Stimulated activated CD4-positive, alpha-beta T cell treated with anti-CD3 and anti-CD28 coated beads, TNF-alpha, amount 100 ng/mL, for 24 hours (primary cell): ENCODE measurements at places on chromosomes 3 and 15.

DNA sequence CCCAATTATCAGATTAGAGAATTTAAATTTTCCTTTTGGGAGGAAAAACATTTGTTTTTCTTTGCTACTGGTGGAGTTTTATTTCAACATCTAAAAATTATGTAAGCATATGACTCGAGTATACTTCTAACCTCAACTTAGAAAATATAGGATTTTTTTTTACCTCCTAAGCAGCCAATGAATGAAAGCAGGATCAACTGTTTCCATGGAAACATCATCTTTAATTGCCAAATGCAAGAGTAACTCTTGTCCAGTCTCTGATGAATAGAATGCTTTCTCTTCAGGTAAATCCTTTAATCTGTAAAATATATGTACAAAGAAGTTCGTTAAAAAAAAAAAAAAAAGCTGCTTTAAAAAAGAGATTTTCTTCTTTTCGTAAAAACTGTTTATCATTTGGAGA lies 93.6 kb downstream of the CNTN3 start:
- no peak for DNase-seq

GRCh38 chr3:69144631-69145245 lies 22.3 kb upstream of the LMOD3 start:
- no peak for DNase-seq

GRCh38 chr3:39423436-39423970 lies 17.0 kb downstream of the RPSA start:
- DNase-seq, result no peak

DNA sequence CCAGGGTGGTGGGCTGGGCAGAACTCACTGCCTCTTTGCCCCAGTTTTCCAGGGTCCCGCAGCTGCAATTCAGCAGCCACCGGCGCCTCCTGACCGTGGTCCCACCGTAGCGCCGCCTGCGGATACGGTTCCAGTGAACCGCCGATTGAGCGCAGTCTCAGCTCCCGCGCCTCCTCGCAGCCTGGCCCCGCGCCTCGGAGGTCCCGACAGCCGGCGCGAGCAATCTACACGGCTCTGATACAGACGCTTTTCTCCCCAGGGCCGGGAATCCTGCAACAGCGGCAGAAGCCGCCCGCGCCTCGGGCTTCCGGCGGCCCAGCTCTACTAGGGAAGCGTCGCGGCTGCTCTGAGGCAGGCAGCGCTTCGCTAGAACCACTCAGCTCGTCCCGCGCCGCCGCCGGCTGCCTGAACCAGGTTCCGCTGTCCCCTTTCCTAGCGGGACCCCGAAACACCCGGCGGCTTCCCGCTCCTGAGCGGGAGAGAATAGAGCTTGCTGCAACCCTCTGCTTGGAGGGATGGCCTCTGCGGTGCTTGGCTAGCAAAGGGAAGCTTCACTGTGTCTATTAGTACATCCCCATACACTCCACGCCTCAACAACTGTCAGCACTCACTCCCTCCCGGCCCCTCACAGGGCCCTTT lies 3.1 kb downstream of the FOXL2NB start:
- no peak for DNase-seq

GRCh38 chr3:141969711-141970110 lies 93.3 kb downstream of the ATP1B3 start:
- no peak for DNase-seq

DNA sequence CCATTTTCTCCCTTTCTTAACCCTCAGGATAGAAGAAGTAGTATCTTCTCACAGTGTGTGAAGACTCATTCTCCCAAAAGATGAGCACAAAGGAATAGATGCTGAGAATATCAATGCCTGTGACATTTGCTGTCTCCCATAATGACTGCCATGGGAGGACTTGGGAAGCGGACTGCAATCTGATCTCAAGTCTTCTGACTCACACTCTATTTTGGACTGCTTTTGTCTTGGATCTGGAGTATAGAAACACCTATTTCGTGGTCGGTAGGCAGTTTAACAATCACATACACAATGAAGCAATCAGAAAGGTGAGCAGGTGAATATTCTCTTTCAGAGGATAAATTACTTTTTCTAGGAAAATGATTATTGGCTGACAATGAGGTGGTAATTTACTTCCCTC lies 852.0 kb downstream of the FHIT start:
- no peak for DNase-seq

- no peak for DNase-seq
Measured at GRCh38 chr3:114171677-114172076, 7.2 kb downstream of the DRD3 start.

GRCh38 chr3:135237371-135238143 lies 442.5 kb downstream of the EPHB1 start:
- no peak for DNase-seq

DNA sequence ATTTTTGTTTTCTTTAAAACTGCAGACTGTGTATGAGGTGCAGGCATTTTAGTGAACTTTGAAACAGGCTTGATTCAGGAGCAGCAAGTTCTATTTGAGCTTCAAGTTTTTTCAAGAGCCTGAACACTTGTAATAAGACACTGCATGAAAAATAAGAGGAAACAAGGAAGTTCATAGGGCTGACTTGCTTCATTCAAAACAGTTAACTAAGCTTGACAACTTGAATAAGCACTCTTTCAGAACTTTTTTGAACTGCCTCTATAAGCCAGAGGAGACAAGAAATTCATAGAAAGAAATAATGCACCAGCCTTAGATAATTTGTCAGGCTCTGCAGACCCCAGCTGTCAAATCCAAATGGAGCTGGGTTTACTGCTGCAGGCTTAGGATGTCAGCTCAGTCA lies 130.2 kb downstream of the SSR3 start:
- no peak for DNase-seq
